ENCODE measurements at places on chromosomes 1 and 21.

GRCh38 chr21:42424914-42425541 is 21.3 kb downstream of the UBASH3A start:
- DNase-seq, result no peak

DNA sequence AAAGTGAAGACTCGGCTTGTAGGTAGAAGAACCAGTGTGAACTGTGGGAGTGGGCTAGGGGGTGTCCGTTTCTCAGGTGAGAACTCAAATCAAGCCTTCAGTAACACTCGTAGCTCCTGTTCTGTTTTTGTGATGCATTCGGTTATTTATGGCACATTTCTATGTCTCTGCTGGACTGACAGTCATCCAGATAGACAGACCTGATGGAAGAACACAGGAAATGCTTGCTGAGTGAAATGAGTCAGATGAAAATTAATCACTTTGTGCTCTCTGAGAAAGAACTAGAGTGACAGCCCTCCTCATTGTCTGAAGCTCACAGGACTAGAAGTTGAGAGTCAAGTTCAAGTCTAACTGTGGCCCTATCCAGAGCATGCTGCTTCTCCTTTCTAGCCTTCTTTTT is 360.1 kb upstream of the PLXNA2 start:
- DNase-seq, result no peak

GRCh38 chr1:93661829-93662474 is 19.7 kb downstream of the BCAR3 start:
- DNase-seq, result no peak

DNA sequence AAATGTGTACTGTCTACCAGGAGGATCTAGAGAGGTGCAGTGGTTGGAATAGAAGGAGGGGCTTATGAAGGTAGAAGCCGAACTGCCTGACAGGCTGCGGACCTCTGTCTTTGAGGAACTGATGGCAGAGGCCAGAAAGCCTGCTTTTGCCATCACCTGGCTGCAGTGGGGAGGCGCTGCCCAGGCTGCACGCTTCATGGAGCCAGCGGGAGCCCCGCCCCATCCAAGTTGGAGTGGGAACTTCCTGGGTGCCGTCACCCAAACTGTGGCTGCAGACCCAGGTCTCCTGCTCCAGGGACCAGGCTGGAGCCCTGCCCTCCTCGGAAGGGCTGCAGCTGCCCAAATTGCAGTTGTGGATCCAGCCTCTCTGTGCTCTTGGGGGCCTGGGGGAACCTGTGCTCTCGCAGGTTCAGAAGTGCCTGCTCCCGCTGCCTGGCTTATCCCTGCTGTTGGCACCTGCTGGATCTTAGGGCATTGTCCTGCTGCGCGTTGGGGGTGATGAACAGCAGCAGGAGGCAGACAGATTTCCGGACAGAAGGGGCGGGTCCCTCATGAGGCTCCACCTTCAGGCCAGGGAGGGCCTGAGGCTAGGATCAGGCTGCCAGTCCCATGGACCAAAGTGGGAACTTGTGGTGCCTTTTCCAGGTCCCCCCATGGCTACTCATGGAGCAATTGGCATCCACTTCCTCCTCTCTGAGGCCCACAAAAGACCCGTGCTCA is 118.0 kb upstream of the PLPPR4 start:
- no peak for DNase-seq

DNA sequence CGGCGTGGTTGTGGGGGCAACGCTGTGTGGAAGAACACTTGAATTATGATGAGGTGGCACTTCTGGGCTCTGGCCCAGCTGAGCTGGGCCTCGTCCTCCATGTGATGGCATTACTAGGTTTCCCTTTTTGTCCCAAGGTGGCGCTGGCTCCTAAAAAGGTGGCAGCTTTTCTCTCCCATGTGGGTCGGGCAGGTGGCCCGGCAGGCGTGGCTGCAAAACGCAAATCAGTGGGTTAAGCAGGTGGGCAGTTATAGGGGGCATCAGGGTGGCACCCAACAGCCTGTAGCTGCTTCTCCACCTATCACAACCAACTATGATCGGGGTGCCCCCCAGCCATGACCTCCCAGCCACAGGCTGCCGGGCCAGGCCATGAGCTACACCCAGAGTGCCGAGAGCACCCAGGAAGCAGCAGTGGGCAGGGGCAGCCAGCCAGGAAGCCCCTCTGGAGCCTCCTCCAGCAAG is 59.6 kb downstream of the KCNAB2 start:
- DNase-seq, result no peak

DNA sequence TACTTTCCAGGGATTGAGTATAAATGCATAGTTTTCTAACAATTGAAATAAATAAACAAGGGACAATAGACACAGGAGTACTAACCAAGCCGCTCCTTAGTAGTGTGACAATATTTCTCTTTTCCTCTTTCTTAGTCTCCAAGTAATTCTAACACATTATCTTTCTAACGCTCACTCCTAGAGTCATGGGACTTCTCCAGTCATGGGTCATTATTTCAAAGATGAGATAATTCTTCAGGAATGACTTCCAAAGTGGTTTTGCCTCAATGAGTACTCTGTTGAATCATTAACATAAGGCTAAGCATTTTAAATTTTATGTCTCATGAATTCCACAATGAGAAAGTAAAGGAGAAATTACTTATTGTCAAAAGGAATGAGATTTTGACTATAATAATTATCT is 605.8 kb upstream of the ADAMTS5 start:
- DNase-seq, result no peak

DNA sequence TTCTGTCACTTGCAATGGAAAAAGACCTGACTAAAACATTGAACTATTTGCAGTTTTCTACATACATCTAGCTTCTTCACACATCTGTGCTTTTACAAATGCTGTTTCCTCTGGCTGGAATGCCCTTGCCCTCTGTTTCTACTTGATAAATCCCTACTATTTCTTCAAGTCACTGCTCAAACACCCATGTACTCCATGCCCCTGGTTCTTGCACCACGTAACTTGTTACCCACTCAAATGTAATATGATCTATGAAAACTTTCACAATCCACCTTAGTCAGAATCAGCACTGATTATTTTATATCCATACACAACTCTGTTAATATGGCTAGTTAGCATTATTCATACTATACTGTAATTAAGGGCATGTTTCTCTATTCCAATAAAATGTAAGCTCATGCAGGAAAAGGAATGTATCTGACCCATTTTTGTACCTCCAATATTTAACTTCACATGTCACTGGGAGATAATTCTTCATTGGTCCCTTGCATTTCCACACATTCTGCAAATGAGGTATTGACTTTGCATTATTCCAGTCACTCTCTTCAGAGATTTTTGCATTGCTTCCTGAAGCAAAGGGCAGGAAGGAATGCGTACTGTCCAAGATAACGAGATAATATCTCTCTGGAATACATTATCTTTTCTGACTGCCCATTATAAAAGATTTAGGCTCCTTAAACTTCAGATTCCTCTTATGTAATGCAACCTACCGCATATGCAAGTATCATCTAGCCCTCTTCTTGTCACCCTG is 158.3 kb downstream of the COL24A1 start:
- no peak for DNase-seq

DNA sequence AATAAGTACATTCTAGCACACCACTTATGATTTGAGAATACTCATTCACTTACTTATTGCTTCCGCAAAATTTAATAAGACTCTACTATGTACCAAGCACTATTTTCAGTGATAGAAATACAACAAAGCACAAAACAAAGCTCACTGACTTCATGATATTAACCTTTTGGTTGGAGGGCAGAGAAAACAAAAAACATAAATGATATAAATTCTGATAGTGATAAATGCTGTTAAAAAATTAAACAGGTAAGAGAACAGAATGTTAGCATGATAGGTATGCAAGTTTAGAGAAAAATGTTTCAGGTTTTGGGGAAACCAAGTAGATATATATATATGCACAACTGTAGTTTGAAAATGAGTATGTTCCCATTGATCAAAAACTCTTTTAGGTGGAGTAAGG is 1.2 kb downstream of the LRRC40 start:
- no peak for DNase-seq

DNA sequence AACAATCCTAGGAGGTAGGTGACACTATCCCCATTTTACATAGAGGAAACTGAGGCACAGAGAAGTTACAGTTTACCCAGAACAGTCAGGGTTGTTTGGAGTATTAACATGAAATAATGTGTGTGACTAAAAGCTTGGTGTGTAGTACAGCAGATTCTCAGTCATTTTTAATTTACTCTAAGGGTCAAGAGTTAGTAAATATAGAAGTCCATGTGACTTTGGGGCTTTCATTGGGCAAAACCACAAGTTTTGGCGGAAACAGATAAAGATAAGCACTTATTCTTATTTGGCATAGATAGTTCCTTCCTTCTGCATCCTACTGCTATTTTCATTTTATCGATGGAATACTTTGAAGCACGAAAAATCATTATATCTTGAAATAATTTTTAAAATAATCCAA is 128.5 kb downstream of the DNM3 start:
- DNase-seq, result no peak

GRCh38 chr1:58664881-58665280 is 35.0 kb downstream of the MYSM1 start:
- DNase-seq, result no peak

- peak; percentile 10 for DNase-seq
Measured at GRCh38 chr1:96236156-96236739, 485.3 kb upstream of the PTBP2 start.

DNA sequence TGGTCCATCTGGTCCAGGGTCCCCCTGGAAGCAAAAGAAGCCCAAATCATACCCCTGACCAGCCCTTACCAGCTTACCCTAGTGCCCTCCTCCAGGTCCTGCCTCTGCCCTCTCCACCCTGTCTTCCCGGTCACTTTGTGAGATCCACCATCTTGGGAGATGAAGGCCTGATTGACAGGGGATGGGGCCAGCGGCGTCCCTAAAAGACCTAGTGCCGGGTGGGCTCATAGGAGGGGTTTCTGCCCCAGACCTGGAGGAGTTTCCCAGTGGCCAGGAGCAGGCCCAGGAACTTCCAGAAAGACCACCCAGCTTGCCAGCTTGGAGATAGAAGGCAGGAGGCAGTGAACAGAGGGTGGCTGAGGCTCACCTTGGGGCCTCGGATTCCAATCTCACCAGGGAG is 5.4 kb downstream of the COL9A2 start:
- no peak for DNase-seq

- DNase-seq, result no peak
Measured at GRCh38 chr21:31553461-31553860, 106.0 kb upstream of the SOD1 start.

GRCh38 chr1:116376729-116377086 is 3.7 kb downstream of the ATP1A1 start:
- no peak for DNase-seq

DNA sequence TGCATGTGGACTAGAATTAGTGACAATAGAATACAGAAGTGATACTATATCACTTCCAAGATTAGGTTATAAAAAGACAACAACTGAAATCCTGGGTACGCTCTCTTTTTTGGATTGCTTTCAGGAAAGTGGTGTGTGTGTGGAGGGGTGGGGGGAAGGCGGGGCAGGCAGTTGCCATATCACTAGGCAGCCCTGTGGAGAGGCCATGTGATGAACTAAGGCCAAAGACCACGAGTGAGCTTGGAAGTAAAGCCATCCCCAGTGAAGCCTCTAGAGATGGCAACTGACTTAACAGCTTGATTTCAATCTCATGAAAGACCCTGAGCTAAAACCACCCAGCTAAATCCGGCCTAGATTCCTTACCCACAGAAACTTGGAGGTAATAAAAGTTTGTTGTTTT is 6.2 kb upstream of the ASPM start:
- DNase-seq, result no peak

DNA sequence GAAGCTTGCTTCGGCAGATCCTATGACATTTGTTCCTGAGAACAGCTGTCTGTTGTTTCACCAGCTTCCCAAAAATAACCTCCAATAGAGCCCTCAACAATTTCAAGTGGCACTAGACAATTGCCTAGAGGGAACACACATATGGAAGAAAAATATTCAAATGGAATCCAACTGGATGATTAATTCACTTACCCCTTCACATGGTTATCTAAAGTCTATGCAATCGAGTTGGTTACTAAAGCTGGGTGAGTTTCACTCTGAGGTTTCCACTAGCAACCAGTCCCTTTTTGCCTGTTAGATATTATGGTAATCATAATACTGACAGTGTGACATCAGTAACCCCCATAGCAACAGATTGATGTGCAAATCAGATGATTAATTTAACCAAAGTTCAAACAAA is at the start of gene LEMD1:
Gene LEMD1 (minus strand): TSS at position 259 of the 400 bp plus-strand sequence. CDS start 1,520 bp downstream, outside the sequence.
- no peak for DNase-seq

- no peak for DNase-seq
Measured at GRCh38 chr1:245961137-245961540, 545.9 kb downstream of the SMYD3 start.

DNA sequence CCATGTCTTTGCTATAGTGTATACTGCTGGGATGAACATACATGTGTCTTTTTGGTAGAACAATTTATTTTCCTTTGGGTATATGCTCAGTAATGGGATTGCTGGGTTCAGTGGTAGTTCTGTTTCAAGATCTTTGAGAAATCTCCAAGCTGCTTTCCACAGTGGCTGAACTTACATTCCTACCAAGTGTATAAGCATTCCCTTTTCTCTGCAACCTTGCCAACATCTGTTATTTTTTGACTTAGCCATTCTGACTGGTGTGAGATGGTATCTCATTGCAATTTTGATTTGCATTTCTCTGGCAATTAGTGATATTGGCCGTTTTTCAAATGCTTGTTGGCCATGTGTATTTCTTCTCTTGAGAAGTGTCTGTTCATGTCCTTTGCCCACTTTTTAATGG is 37.5 kb upstream of the ANGPTL1 start:
- DNase-seq, result no peak

GRCh38 chr1:17886838-17887441 is 131.8 kb downstream of the ACTL8 start:
- DNase-seq, result no peak

DNA sequence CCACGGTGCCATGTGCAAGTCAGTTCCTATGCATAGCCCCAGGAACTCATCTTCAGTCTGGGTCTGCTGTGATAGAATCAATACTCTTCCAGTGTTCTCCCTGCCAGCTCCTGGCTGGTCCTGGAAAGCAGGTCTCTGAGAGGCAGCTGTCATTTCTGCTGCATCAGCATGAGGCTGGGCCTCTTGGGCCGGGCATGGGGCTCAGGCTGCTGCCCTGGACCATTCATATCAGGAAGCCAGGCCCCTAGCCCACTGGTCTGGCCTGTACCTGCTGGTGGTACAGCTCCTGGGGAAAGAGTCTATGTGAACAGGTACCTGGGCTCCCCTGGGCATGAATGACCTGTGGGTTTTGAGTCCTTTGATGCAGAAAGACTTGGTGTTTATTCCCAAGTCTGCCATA is 173.6 kb upstream of the CSF3R start:
- no peak for DNase-seq

- no peak for DNase-seq
Measured at GRCh38 chr1:228009828-228010775, 3.3 kb downstream of the WNT3A start.

GRCh38 chr1:154884869-154885701 is 15.0 kb upstream of the KCNN3 start:
- DNase-seq, result no peak

DNA sequence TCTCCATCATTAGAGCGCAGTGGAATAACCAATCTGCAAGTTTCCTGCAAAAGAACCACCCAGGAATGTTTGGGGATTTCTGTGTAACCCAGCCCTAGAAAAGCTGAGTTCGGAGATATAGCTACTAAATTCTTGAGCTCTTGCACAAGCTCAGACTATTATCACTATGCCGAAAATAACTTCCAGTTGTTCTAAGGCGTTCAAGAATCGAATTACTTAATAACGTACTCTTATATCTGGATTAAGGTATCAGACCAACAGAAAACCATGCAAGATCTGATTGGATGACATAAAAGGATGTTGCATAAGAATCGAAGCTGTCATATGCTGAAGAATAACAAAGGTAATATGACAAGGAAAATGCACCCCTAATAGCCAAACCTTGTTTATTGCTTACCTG is 7.5 kb upstream of the LAMC2 start:
- DNase-seq, result no peak

- DNase-seq, result no peak
Measured at GRCh38 chr1:183744132-183744913, 60.6 kb upstream of the RGL1 start.
